ENCODE measurements at places on chromosomes 7 and 10.

DNA sequence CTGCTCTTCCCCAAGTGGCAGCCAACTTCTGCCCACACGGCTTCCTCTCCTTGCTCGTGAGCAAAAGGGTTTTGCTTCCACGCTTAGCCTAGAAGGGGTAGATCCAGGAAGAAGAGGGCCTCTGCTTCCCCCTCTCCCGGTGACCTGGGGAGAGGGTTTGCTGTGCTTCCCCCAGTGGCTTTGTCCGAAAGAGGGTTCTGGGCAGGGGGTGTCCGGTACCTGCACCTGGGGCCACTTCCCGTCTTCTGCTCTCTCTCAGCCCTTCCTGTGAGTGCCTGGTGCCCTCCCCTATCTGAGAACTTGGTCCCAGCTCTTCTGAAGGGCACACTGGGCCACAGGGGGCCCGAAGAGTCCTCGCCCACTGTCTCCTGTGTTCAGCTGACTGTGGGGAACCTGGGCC is 11.3 kb downstream of the JAKMIP3 start:
- no peak for DNase-seq

DNA sequence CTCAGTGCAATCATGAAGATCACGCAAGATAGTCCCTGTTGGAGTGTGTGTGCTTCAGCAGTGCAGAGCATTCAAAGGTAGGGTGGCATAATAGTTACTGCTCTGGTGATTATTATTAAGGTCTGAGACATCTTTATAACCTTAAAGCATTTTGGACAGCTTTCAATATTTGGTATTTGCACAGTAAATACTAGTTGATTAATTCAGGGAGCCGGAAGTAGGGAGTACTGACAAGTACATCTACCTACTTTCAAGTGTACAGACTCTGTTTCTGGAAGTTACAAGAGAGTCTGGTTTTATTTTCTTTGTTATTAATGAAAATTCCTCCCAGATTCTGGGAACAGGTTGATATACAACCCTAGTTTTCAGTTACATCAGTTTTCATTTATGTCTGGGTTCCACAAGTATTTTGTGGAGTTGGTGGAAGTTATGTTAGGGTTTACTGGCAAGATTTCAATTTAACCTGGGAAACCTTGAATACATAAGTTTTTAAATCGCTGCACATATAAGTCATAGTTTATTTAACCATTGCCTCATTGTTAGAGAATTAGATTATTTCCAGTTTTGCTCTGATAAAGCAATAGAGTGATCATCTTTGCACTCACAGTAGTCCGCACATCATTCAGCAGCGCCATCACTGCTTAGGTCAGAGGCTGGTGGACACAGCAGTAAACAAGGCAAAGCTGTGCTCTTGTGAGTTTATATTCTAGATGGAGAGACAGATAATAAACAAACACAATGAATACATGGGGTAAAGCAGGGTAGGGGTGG is 366.6 kb downstream of the REEP3 start:
- no peak for DNase-seq

GRCh38 chr7:106488465-106488864 is 172.5 kb downstream of the CCDC71L start:
- DNase-seq: no peak

DNA sequence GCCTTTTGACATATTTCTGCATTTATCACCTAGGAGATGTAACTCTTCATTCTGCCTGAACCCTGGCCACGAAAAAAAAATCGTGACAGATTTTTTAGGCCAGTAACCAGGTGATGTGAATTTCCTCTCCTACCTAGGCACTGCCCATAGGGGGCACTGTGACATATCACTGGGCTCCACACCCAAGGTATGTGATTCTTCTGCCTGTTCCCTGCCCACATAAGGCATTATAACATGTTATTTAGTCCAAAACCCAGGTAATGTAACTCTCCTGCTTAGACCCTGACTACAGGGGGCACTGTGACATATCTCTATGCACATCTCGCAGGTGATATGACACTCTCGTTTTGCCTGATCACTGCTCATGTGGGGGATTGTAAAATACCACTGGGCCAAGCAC is 29.5 kb upstream of the ZNF107 start:
- no peak for DNase-seq

GRCh38 chr10:23081221-23081750 is 14.1 kb upstream of the MSRB2 start:
- no peak for DNase-seq

GRCh38 chr7:1844951-1845390 is 174.9 kb downstream of the ELFN1 start:
- DNase-seq: no peak

DNA sequence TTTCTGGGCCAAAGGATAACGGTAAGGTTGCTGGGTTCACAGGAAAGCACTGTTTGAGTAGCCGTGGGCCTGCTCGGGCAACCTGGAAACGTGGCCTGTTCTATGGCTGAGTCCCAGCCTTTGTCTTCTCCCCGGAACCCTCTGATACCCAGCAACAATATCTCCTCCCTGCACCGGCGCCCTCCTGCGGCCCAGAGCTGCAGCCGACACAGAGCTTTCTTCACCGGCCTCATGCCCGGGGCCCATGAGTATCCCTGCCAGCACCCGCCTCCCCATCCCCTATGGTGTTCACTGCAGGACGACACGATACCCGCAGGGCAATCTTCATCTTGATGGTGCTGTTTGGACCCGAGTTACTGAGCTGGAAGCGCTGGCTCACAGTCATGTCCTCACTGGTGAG is 38.6 kb upstream of the NCAPG2 start:
- DNase-seq: no peak

GRCh38 chr7:131602994-131603372 is 46.6 kb upstream of the PODXL start:
- DNase-seq: no peak

DNA sequence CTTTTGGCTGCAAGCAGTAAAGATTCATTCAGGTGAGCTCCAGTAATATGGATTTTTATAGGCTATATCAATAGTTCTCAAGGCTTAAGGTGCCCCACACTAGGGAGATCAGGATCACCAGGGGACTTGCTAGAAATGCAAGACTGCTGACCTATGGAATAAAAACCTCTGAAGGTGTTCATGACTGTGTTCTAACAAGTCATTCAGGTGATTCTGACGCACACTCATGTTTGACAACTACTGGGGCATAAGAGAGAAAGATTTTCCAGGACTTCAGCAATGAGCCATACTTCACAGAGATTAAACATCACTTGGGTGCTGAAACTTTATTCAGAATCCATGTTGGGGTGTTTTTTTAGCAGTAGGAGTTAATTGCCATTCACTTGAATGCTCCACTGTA is 4.8 kb upstream of the TAS2R38 start:
- DNase-seq: no peak

DNA sequence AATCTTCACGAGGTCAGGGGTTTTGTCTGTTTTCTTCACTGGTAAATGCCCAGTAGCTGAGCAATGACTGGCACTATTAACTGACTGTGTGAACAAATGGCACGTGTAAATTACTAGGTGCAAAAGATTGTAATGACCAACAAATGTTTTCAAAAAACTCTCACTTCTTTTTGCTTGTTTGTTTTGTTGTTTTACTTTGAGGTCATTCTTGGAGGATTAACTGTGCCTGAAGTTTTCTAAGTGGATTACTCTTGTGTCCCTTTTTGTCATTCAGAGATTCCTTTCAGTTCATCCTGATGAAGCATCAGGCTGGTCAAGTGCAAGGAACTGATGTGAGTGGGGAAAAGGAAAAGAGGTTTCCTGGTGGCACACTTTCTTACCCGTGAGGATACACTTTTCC is 74.4 kb upstream of the PPP1R3C start:
- DNase-seq: no peak

DNA sequence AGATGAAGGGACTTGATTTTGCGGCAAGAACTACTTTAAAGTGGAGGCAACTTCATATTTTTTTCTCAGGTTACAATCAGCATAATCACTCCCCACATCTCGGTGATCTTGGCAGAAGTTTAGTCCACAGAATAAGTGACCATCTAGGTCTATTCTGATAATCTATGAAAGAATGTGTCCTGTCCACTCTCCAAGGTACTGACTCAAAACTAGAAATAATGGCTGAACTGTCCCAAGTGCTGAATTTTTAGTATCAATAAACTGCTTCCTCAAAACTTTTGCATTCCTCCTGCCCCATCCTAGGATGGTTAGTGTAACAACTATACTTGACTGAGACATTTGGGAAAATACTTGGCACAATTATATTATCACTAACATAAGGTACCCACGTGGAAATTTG is 10.9 kb upstream of the CHRM2 start:
- DNase-seq: no peak

- peak; percentile 82 for DNase-seq
Measured at GRCh38 chr7:22561321-22561811, 61.4 kb upstream of the STEAP1B start.

DNA sequence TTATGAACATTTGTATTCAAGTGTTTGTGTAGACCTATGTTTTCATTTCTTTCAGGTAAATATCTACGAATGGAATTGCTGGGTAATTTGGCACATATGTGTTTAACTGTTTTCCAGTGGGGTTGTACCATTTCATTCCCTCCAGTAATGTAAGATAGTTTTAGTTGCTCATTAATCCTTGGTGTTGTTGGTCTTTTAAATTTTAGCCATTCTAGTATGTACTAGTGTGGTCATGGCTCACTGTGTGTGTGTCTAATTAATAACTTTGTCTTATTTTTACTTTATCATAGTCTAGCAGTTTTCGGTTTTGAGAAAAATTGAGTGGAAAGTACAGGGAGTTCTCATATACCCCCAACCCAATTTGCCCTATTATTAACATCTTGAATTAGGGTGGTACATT is 278.8 kb downstream of the CAMK1D start:
- no peak for DNase-seq

DNA sequence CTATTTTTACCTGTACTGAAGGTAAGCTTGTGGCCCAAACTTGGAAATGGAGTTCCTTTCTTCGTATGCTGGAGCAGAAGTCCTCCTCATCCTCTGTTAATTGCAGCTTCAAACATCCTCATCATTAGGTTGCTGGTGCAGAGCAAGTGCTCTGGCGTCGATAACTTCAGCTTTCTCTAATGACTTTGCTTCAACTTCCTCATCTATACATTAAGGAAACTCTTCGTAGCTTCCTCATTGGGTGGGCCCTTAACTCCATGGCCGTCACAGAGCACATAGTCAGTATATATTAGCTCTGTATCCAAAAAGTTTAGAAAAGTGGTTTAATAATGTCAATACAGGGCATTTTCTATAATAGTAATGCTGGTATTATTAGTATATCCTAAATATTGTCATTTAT is 447.7 kb downstream of the SUGCT start:
- no peak for DNase-seq

- peak; percentile 72 for DNase-seq
Measured at GRCh38 chr7:32905175-32905662, 13.7 kb upstream of the KBTBD2 start.

DNA sequence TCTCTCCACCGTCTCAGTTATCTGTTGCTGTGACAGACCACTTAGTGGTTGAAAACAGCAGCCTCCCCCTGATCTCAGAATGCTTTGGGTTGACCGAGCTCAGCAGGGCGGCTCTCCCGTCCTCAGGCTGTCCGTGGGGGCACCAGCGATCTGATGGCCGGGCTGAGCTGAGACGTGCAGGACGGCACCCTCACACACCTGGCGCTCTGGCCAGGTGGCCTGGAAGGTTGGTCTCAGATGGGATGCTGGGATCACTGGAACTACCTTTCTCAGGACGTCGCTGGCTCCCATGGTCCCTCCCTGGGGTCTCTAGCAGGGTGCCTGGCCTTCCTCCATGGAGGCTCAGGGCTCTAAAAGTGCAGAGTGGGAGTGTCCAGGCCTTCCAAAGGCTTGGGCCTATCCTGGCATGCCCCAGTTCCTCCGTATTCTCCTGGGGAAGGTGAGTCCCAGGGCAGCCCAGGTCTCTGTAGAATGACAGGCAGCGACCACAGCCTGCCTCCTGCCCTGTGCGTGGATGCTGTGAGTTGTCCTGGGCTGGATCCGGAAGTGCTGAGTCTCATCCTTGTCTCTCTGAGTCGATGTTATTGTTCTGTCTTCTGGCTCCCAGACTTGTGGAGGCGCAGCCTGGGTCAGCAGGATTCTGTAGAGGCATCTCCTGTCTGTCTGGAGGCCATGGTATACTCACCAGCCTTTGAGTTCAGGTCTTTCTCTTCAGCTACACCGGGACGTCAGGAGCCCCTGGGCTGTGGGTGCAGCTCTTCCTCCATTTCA is 12.2 kb upstream of the PWWP2B start:
- no peak for DNase-seq

DNA sequence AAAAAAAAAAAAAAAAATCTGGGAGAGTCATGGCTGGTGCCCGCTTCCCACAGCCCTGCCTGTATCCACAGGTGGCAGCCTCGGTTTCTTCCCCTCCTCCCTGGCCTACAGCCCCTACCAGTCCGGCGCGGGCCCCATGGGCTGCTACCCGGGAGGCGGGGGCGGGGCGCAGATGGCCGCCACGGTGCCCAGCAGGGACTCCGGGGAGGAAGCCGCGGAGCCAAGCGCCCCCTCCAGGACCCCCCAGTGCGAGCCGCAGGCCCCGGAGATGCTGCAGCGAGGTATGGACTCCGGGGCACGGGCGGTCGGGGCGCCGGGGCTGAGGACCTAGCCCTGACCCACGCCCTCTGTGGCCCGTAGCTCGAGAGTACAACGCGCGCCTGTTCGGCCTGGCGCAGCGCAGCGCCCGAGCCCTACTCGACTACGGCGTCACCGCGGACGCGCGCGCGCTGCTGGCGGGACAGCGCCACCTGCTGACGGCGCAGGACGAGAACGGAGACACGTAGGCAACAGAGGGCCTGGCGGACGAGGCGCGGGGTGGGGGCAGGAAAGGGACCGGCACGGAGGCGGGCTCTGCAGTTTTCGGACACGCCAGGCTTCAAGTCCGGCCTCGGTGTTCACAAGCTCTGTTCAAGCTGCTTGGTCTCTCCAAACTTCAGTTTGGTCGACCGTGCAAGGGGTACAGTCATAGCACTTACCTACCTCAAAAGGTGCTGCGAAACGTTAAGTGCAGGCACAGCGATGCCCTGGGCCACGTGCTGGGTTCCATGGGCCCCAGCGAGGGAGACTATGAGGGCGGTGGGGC is 3.9 kb downstream of the NFKB2 start:
- peak; percentile 92 for DNase-seq

DNA sequence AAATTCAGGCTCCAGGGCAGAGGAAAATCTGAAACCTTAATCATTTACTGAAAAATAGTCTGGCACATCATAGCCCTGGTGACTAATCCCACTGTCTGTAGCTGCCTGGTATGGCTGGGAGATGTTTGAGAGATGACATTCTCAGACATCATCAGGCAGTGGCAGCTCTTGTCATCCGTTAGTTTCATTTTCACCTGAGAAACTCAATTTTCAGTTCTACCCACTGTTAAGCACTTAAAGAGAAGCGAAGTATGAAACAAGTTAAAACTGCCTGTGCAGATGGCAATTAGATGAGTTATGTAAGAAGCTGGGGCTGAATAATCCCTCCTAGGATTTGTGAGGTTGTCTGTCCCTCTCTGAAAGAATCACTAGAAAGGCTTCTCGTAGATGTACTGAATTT is 150.2 kb downstream of the NSUN6 start:
- peak; percentile 17 for DNase-seq

GRCh38 chr7:28706584-28706983 is 251.5 kb downstream of the TRIL start:
- no peak for DNase-seq

Measured in adrenal gland (tissue), 19 donors.